ENCODE measurements at places on chromosomes 16 and 17. TPM values are rescaled to one million over a fixed set of nuclear protein-coding genes. Genes with fewer than 3 reads are reported as not detected.

DNA sequence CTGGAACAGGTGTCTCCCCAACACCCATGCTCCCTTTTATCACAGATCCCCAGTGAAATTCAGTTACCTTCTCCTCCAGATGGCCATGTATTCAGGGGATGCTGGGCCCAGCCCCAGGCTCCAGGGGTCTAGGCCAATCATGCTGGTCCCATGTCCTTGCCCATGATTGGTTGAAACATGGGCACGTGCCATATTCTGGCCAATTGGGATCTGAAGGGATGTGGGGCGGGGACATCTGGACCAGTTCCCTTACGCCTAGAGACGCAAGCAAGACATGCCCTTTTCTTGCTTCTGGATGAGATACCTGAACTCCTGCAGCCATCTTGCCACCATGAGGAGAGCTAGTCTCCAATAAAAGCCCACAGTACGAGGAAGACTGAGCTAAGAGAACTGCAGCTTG lies 31.0 kb upstream of the ST6GALNAC1 start:
- no peak overlapping the region for H3K27ac ChIP-seq
- H3K36me3 ChIP-seq: peaks cover 12% of the 10 kb centered on the region
- no peaks in the 10 kb centered on the region for H3K27me3 ChIP-seq
- H3K4me1 ChIP-seq: peaks cover 17% of the 10 kb centered on the region

DNA sequence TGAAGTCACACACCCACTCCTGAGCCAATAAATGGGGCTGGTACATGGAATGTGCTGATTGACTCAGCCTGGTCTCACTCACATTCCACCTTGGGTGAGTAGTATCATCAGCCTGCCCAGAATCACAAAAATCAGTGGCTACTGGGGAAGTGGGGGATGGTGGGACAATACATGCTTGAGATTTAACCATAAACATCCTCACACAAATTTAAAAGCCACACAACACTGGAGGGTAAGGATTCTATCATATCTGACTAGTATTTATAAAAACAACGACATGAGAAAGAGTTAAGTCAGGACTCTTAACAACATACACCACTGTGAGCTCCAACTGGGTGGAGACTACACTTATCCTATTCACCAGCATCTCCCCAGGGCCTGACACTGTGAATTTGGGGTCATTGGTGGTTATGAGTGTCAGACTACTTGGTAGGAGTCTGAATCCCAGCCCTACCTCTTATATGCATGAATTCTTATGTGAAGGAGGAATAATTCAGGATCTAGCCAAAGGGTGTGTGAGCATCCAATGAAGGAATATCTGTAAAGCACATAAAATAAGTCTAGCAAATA lies 26.0 kb upstream of the IRX6 start:
- DNase-seq: no peak
- H3K4me3 ChIP-seq: no peak overlapping the region
- no peaks in the 10 kb centered on the region for H3K4me1 ChIP-seq
- H3K27me3 ChIP-seq: no peaks in the 10 kb centered on the region
- H3K36me3 ChIP-seq: no peaks in the 10 kb centered on the region
- no peak overlapping the region for H3K27ac ChIP-seq

DNA sequence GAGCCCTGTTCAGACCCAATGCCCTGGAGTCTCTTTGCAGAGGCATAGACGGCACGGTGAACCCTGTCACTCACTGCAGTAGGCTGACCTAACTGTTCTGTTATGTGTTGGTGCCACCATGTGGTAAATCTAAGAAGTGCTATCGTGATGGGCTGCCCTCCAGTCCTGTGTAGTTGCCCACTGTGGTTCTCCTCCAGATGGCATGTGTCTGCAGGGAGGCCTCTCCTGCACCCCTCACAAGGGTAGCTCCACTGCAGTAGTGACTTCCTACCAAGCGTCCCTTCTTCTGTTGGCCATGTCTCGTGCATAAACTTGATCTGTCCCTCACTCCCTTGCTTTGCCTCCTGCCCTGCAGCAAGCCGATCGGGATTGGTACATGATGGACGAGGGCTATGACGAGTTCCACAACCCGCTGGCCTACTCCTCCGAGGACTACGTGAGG lies 5.8 kb downstream of the DHX38 start:
- H3K4me1 ChIP-seq: peaks cover 12% of the 10 kb centered on the region
- DNase-seq: no peak
- peaks cover 85% of the 10 kb centered on the region for H3K36me3 ChIP-seq
- H3K27ac ChIP-seq: no peak overlapping the region
- no peaks in the 10 kb centered on the region for H3K27me3 ChIP-seq

GRCh38 chr16:1088295-1089170 lies 7.5 kb downstream of the C1QTNF8 start:
- no peak for DNase-seq
- no peak overlapping the region for H3K27ac ChIP-seq

TBC1D3E gene
- not detected for total RNA-seq
